ENCODE measurements at places on chromosomes 3 and 15.

- no peak for DNase-seq
Observed at GRCh38 chr15:101391981-101392640, 97.1 kb upstream of the SNRPA1 start.

GRCh38 chr3:61936344-61936937 is 375.1 kb downstream of the PTPRG start:
- DNase-seq: no peak

DNA sequence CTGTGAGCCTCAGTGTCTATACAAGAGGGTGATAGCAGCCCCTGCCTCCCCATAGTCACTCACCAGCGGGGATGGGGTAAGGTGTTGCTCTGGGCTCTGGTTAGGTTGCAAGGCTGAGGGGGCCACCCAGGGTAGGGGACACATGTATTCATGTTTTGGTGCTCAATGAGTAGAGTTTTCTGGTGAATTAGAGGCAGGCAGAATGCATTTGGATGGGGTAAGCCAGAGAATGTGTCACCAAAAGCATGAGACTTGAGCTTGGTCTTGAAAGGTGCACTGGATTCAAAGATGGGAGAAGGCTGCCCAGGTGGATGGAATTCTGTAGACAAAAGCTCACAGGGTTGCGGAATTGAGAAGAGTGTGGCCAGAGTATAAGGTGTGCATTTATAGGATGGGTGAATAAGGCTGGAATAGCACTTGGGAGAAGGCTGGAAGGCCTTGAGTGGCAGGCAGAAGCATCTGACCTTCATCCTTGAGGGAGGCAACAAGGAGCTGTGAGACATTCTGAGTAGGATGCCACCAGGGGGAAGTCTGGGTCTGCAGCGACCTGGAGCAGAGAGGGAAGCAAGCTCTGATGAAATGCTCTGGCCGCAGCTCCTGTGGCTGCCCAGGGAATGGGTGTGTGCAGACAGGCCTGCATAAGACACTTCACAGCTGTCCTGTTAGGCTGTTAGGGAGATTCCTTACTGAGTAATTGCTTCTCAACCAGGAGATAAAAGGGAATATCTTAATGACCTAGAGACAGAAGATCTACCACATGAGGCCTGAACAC is 149.6 kb downstream of the CHDH start:
- no peak for DNase-seq

GRCh38 chr3:73885862-73886261 is 261.1 kb upstream of the PDZRN3 start:
- DNase-seq: peak; percentile 17

DNA sequence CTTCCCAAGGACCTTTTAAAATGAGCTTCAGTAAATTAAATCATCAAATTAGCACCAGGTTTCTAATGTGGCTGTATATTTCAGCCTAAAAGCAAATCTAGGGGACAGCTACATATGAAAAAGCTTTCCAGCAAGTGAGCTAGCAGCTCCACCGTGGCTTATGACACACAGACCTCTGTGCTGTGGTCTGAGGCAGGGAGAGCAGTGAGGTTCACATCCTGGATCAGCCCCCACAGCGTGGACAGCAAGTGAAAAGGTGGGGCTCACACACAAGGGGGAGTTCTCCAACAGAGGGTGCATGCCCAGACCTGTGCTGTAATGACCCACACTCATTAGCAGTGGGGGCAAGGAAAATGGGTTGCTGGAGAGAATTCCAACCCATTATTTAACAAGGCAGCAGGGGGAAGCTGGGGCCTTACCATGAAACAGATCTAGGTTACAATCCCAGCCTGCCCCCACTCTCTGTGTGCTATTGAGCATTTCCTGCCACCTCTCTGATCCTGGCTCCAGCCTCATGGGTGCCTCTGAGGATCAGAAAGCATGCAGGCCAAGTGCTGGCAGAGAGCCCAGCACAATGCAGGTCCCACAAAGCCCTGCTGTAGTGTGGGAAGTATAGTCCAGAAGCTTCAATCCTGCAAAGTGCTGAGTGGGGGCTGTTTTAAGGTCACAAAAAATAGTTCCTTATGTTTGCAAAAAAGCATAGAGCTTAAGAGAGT is 48.2 kb downstream of the RASGRF1 start:
- DNase-seq: no peak

DNA sequence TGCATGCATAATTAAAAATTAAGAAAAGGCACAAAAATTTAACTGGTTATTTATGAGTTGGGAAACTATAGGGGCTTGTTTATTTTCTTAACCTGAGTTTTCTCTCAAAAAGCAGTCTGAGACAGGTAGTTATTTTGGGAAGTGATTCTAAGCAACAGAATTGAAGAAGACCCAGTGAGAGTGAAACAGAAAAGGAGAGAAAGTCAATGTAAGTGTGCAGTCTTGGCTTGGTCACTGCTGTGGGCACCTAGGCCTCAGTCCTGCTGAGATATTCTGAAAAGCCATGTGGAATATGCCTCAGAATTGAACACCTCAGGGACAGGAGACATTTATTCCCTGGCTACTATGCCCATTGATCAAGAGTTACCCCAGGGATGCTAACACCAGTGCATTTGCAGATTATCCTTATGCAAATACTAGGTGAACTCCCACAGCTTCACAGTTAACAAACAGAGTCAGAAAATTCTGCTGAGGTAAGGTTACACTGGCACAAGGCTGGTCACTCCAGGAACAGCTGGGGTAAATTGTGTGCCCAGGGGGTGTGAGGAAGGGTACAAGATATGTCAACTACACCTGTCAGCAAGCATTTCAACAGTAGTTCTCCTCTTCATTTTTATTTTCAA is 222.7 kb downstream of the EFHB start:
- no peak for DNase-seq

DNA sequence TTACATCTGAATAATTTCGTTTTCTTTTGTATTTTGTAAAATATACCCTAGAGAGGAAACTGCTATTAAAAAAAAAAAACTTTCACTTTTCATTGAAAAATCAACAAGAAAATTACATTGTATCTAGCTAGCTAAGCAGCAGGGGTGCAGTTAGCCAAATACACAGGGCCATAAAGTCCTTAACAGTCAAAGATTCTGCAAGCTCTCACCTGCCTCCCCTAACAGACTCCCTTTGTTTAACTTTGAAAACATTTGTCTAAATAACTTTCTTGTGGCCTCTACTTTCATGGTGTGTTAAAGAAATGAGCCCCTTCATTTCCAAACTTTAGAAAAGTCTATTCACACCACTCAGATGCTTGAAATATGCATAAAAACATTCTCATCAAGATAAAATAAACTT is 23.3 kb downstream of the CBLB start:
- no peak for DNase-seq

DNA sequence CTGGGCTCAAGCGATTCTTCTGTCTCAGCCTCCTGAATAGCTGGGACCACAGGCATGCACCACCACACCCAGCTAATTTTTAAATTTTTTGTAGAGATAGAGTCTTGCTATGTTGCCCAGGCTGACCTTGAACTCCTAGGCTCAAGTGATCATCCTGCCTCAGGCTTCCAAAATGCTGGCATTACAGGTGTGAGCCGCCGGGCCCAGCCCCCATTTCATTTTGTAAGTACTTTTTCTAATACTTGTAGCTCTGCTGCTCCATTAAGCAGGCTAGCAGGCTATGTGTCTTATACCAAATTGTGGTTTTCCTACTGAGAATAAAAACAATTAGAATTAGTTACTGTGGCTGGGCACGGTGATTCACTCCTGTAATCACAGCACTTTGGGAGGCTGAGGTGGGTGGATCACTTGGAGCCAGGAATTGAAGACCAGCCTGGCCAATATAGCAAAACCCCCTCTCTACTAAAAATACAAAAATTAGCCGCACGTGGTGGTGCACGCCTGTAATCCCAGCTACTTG is 22.4 kb downstream of the NIPA1 start:
- no peak for DNase-seq

DNA sequence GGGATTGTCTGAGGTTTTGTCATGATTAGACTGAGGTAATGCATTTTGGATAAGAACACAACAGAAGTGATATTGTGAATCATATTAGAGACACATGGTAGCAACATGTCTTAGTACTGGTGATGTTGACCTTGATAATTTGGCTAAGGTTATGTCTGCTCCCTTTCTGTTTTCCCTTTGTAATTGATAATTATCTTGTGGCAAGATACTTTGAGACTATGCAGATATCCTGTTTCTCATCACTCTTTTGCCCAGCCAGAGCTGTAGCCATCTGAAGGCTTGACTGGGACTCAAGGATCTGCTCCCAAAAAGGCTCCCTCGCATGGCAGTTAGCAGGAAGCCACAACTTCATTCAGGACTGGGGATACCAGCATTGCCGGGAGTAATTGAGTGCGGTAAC is 35.3 kb upstream of the LARS2 start:
- no peak for DNase-seq

DNA sequence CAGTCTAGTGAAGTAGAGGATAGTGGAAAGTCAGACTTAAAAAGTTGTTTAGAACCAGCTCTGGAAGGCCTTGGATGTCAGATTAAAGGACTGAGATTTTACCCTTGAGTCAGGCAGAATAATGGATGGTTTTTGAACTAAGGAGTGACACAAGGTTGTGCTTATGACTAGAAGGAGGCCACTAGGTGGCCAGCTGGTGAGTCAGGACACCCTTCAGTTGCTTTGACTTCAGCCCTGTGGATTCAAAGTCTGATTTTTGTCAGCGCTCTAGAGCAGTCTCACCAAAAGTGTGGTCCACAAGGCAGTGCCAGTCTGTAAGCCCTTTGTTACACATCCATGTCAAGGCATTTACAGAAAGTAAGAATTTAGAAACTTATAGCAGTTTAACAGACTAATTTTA is 3.8 kb upstream of the GABPB1 start:
- DNase-seq: no peak

DNA sequence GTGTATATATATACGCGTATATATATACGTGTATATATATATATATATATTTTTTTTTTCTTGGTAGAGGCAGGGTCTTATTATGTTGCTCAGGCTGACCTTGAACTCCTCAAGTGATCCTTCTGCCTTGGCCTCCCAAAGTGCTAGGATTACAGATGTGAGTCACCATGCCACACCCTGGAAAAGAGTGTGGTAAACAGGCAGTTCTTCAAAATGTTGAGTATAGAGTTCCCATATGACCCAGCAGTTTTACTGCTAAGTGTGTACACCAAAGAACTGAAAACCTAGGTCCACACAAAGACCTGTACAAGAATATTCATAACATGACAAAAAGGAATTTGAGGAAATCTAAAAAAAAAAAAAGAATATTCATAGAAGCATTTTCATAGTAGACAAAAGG is 71.8 kb upstream of the GCNT3 start:
- DNase-seq: no peak

- DNase-seq: no peak
Observed at GRCh38 chr3:58562498-58562897, 14.7 kb downstream of the FAM107A start.

DNA sequence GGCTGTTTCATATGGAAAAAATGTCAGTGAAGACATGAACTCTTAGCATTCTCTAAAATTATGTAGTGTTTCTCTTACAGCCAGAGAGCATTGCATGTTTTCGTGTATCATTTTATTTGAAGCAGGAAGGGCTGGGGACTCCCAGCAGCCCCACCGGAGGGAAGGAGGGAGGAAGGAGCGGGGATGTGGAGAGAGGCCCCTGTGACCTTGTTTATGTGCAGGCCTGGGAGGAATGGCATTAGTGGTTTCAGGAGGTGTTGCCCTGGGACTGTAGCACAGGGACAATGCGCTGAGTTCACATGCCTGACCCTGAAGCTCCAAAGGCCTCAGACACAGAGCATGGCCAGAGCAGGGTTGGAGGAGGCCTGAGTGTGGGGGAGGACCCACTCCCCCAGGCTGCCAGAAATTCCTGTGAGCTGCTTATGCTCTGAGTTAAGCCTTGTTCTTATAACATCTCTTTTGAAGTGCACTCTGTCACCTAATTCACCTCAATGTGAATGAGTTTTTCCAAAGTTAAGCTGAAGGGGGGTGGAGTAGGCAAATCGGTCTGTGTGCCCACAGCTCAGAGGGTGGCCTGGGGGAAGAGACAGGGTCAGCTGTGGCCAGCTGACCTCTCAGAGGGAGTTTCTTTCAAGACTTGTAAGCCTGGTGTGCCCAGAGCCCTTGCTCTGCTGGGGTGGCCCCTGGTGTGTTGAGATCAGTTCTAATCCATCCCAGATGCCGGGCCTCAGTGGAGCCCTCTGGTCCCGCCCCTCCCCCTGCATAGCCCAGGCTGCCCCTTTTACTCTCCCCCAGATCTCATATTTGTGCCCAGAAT is 3.9 kb upstream of the RNU6-1 start:
- no peak for DNase-seq

DNA sequence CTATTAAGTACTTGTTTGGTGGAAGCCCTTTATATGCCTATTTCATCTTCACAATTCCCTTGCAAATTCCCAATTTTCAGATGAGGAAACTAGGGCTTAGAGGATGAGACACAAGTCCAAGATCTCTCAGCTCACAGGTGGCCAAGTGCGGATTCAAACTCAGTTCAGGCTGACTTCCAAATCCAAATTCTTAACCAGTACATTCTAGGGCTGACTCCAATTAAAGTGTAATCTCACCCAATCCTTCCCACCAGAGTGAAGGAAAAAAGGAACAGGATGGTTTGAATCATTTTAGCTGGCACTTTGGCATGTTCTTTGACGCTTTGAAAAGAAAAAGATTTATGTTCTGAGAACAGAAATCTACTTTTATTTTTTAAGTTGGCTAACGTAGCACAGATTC is 12.7 kb downstream of the ARHGEF3 start:
- no peak for DNase-seq

GRCh38 chr3:143163562-143164100 is 44.1 kb downstream of the CHST2 start:
- DNase-seq: no peak

- no peak for DNase-seq
Observed at GRCh38 chr15:59400103-59400813, 27.6 kb upstream of the MYO1E start.

GRCh38 chr3:117306299-117306698 is 596.7 kb downstream of the TUSC7 start:
- DNase-seq: no peak

GRCh38 chr15:38576837-38577236 is 12.2 kb upstream of the RASGRP1 start:
- DNase-seq: no peak

- DNase-seq: no peak
Observed at GRCh38 chr3:45644063-45644790, 45.0 kb upstream of the SACM1L start.

- DNase-seq: no peak
Observed at GRCh38 chr3:149023951-149024350, 32.6 kb downstream of the GYG1 start.

GRCh38 chr15:66985653-66986052 is 79.7 kb upstream of the SMAD3 start:
- no peak for DNase-seq

GRCh38 chr3:35597490-35597889 is 41.8 kb upstream of the ARPP21 start:
- no peak for DNase-seq

DNA sequence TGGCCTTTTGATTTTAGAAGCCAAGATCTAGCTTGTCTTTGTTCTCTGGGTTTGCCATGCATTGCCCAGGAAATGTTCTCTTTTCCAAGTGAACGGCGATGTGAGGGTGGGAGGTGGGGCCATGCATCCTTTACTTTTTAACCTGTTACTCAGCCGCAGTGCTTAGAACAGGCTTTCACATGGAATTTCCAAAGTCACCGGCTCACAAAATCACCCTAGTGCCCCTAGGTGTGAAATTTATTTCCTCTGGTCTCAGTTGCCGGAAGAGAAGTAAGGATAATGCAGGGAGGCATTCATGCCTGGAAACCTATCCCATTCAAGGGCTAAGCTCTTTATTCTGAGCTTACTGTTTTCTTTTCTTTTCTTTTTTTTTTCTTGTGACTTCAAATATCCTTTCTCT is 93.2 kb downstream of the CACNA2D3 start:
- DNase-seq: no peak

Data from NCI-H446 treated with DMSO at 0.1 percent for 48 hours (cell line).